GM23248 (cell line): ENCODE measurements at places on chromosomes 2 and 18. TPM values are rescaled to one million over a fixed set of nuclear protein-coding genes. Genes with fewer than 3 reads are reported as not detected.

TIGD1 gene
- total RNA-seq, result 2.0 and 4.3 TPM in 2 replicates

SCN9A gene
- total RNA-seq, result 8.3 and 17.6 TPM in 2 replicates

MEP1B gene
- total RNA-seq, result not detected in 2 replicates

LINC00305 gene
- not detected in 2 replicates for total RNA-seq

DNAJC5G gene
- not detected in 2 replicates for total RNA-seq

VAMP8 gene
- total RNA-seq, result 1.7 TPM in 1 of 2 replicates, not detected in the other

SMCHD1 gene
- total RNA-seq, result 34.0 and 38.8 TPM in 2 replicates

FBLN7 gene
- total RNA-seq, result 0.11 and 0.13 TPM in 2 replicates

DPP10 gene
- total RNA-seq, result not detected in 2 replicates

ANTXR1 gene
- total RNA-seq, result 126 and 128 TPM in 2 replicates

FIGN gene
- 0.51 and 0.76 TPM in 2 replicates for total RNA-seq

TEKT4 gene
- not detected in 2 replicates for total RNA-seq

GREB1 gene
- not detected in 2 replicates for total RNA-seq

PROC gene
- total RNA-seq, result not detected in 2 replicates

SPATA3 gene
- not detected in 2 replicates for total RNA-seq

RGPD3 gene
- 0.13 and 0.43 TPM in 2 replicates for total RNA-seq

ASB18 gene
- total RNA-seq, result not detected in 2 replicates

DHRS9 gene
- not detected in 2 replicates for total RNA-seq

FBXO48 gene
- 0.38 and 0.65 TPM in 2 replicates for total RNA-seq

PTPRM gene
- total RNA-seq, result 62.8 and 77.4 TPM in 2 replicates
